ENCODE measurements at places on chromosomes 4 and X.

DNA sequence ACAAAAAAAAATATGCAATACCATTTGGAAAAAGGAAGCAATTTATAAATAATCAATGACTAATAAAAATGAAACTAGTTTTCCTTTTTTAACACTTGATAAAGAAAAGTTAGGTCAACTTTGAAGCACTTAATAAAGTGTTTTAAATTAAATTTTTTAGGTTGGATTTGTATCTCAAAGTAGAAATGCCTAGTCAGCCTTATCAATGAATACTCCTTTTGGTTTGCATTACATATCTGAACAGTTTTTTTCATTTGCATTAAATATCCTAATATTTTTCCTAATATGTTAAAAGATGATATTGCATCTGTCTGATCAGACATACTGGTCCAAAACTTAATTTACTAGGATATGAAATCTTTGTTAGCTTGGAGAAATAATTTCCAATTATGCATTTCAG, 155.8 kb upstream of the ZFP42 start:
- DNase-seq, result no peak

DNA sequence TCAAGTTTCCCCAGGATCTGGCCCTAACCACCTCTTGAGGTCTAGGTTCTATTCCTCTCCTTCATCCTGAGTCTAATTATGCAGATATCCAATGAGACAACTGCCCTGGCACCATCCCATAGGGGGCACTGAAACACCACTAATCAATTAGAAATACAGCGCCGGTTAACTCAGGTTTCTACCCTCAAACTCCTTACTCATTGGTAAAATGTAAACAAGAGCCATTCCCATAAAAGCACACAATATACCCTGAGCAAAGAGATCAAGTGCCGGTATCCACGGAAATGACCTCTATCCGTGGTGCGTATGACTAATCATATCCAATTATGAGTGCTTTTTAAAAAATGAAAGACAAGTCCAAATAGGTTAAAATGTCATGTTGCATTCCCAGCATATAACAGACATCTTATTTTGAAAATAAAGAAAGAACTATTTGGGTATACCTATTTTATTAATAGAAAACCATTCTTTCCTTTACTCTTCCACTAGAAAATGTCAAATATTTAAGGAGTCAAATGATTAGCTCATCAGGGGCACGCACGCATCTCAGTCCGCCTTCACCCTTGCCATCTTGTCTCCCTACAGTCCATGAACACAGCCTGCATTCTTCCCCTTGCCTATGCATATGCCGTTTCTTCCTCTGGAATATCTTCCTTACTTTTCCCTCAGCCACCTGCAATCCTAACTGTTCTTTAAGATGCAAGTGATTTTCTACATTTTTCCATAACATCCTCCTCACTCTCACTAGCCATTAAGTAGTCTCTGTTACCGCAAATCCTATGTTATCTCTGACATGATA, 141.1 kb downstream of the MAML3 start:
- no peak for DNase-seq

- no peak for DNase-seq
Observed at GRCh38 chrX:40700640-40701342, 34.6 kb downstream of the MED14 start.

- no peak for DNase-seq
Observed at GRCh38 chrX:97847885-97848679, 964.4 kb downstream of the RPA4 start.

DNA sequence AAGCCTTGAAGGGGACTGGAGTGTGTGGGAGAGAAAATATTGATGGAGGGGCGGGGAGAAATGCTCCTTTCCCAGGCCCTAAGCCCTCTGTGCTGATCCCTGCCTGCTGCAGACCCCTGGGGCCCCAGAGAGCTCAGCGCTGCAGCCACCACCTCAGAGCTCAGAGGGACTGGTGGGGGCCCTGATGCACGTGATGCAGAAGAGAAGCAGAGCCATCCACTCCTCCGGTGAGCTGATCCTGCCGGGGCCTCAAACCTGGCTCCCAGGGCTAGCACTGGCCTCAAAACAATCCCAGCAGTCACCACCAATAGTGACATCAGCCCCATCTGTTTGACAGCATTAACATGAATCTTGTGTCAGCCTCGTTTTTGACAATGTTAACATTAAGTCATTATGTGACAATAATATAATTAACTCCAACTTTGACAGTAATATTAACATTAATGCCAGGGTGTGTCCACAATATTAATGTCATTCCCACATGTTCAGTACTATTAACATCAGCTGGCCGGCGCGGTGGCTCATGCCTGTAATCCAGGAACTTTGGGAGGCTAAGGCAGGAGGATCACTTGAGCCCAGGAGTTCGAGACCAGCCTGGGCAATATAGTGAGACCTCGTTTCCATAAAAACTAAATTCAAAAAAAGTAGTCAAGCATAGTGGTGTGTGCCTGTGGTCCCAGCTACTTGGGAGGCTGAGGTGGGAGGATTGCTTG, 5.8 kb downstream of the WAS start:
- no peak for DNase-seq

DNA sequence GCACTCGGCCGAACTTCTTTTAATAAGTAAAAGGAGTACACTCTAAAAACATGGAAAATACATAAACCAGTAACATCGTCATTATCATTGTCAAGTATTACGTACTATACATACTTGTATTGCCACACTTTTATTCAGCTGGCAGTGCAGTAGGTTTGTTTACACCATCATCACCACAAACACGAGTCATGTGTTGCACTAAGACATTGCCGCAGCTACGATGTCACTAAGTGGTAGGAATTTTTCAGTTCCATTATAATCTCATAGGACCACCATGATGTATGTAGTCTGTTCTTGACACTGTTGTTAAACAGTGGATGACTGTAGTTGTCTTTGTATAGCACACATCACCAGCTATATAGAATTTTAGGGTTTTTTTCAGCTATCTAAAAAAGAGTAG, 48.0 kb upstream of the TMEM131L start:
- no peak for DNase-seq

- DNase-seq, result peak; percentile 81
Observed at GRCh38 chr4:90187148-90187884, 60.1 kb downstream of the CCSER1 start.

DNA sequence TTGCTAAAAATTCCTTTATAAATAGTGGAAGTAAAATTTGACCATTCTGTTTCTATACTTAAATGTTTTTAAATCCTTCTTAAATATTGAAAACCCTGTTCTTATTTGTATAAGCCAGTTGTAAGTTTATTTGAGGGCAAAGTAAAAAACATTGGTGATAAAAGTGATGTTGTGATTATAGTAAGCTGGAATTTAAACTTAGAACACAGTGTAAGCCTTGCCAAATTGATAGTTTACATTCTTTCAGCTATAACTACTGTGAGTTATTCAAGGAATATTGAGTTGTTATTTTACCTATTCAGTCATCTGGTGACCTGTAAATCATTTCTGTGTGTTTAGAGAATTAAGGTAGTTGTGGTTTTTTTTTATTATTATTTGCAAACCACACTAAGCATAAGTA, 9.6 kb downstream of the YY2 start:
- no peak for DNase-seq

- no peak for DNase-seq
Observed at GRCh38 chr4:188297873-188298272, 158.6 kb downstream of the TRIML1 start.

DNA sequence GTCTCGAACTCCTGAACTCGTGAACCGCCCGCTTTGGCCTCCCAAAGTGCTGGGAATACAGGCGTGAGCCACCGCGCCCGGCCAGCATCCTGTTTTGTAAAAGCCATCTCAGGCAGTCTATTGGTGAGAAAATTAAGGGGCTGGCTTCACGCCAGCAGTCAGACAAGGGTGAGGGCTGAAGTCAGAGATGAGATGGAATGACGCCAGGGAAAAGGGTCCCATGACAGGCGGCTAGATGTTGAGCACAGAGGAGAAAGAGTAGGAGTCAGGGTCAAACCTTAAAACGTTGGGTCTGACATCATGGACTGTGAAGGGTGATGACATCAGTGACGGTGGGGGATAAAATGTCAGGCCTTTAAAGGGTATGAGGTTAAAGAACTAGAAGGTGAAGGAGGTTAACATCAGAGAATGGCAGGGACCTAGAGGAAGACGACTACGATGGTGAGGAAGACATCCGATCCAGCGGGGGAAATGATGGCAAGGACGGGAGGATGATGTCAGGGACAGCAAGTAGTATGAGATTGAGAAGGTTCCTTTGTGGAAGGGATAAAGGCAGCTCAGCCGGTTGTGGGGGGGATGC, 504 bp upstream of the RBM3 start:
- DNase-seq, result peak; percentile 48

- no peak for DNase-seq
Observed at GRCh38 chr4:76341063-76341462, 34.5 kb downstream of the STBD1 start.

GRCh38 chr4:82644734-82645126, 82.9 kb upstream of the TMEM150C start:
- DNase-seq, result no peak

Data from NCI-H1436 treated with DMSO at 0.1 percent for 48 hours (cell line).